Astrocyte (in vitro differentiated cells and primary cell): ENCODE measurements at places on chromosomes 1 and 21. TPM values are rescaled to one million over a fixed set of nuclear protein-coding genes. Genes with fewer than 3 reads are reported as not detected.
A peak's percentile ranks its signal among the peaks of the same experiment; 100 is the strongest.

EXO1 gene
- 2.9 and 3.8 TPM in 2 replicates for total RNA-seq

HSD3B1 gene
- 0.61 and 2.8 TPM in 2 replicates for total RNA-seq

GRCh38 chr1:151893176-151893924, 16.0 kb downstream of the THEM4 start:
- DNase-seq: no peak

- no peak for DNase-seq
Observed at GRCh38 chr1:213159376-213159775, 108.3 kb downstream of the RPS6KC1 start.

DNA sequence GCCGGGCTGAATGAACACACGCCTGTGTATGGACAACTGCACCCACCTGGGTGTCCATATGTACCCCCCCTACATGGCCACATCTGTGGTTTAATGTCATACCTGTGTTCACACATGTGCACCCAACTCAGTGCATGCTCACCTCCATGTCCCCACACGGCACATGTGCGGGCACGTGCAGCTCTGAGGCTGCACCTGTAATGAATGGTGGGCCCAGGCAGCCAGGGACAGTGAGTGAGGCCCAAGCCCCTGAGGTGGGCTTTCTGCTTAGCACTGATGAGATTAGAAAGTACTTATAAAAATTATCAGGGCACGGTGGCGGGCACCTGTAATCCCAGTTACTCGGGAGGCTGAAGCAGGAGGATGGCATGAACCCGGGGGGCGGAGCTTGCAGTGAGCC, 42.5 kb upstream of the CSF3R start:
- no peak for DNase-seq

CAPN2 gene
- 340 and 391 TPM in 2 replicates for total RNA-seq

AADACL4 gene
- total RNA-seq: not detected in 2 replicates

WNT4 gene
- 0.91 and 1.2 TPM in 2 replicates for total RNA-seq

- no peak for DNase-seq
Observed at GRCh38 chr1:189351960-189352359, 1125.7 kb downstream of the BRINP3 start.

DNA sequence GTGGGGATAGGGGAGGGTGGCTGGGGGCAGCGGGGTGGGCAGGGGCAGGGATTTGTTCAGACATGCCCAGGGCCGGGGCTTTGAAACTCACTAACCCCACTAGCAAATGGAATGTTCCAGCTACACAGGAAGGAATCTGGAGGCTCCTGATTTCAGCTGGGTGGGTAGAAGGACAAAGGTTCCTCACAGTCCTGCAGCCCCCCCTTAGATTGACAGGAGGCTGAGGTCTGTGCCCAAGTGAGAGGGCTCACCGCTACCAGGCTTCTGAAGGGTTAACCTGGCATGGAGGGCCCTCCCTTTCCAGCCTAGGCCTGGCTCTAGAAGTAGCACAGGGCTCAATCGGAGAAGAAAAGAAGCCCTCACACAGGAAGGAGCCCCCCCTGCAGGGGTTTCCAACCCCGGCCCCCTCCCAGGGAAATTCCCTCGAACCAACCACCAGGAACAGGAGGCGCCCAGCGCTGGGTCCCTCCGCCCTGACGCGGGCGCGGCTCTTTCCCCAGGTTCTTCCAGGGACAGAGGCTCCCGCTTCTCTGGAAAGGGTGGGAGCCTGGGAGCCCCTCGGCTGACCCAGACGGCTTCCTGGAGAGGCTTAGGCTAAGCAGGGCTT, 3.3 kb downstream of the EPHA2 start:
- peak; percentile 52 for DNase-seq

ANKRD35 gene
- total RNA-seq: 0.07 and 0.16 TPM in 2 replicates

GSTM5 gene
- not detected in 2 replicates for total RNA-seq

- no peak for DNase-seq
Observed at GRCh38 chr1:175689396-175689795, 54.0 kb downstream of the TNR start.

GRCh38 chr1:66388913-66389312, 145.0 kb upstream of the SGIP1 start:
- no peak for DNase-seq

OR2T33 gene
- total RNA-seq: not detected in 2 replicates

KCNK1 gene
- total RNA-seq: 5.7 and 6.0 TPM in 2 replicates

KRTCAP2 gene
- 161 TPM in 2 replicates for total RNA-seq

GRCh38 chr1:242093116-242093515, 94.2 kb upstream of the MAP1LC3C start:
- no peak for DNase-seq

DNA sequence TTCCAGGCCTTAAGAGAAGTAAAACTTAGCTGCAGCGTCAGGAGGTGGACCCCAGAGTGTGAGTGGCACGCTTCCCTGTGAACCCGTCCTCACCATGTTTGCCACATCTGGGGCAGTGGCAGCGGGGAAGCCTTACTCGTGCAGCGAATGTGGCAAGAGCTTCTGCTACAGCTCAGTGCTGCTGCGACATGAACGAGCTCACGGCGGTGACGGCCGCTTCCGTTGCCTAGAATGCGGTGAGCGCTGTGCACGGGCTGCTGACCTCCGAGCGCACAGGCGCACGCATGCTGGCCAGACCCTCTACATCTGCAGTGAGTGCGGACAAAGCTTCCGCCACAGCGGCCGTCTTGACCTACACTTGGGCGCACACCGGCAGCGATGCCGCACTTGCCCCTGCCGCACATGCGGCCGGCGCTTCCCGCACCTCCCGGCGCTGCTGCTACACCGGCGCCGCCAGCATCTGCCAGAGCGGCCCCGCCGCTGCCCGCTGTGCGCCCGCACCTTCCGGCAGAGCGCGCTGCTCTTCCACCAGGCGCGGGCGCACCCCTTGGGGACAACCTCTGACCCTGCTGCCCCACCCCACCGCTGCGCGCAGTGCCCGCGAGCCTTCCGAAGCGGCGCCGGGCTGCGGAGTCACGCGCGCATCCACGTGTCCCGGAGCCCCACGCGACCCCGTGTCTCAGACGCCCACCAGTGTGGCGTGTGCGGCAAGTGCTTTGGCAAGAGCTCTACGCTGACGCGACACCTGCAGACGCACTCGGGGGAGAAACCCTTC, 9.3 kb downstream of the ZNF672 start:
- no peak for DNase-seq

AMY2A gene
- not detected in 2 replicates for total RNA-seq

GRCh38 chr1:181187337-181188126, 99.0 kb downstream of the IER5 start:
- no peak for DNase-seq

- DNase-seq: peak; percentile 36
Observed at GRCh38 chr1:186082235-186082937, 292.7 kb downstream of the TPR start.

DNA sequence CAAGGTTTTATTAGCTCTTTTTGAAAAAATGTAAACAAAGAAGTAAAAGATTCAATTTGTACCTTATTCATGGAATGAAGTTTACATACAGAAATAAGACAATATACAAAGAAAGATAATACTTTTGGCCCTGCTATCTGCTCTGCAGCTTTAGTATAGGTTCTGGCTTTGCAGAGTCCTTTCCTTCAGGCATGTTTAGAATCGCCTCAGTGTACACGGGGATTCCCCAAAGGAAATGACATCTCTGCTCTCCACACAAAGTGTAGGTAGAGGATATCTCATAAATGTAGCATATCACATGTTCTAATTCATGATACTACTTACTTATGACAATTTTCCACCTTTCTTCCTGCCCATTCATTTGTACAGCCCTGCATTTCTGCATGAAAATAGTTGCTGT, 222.6 kb upstream of the DPYD start:
- DNase-seq: no peak

GRCh38 chr1:17970757-17971156, 136.8 kb upstream of the IGSF21 start:
- DNase-seq: no peak

DNA sequence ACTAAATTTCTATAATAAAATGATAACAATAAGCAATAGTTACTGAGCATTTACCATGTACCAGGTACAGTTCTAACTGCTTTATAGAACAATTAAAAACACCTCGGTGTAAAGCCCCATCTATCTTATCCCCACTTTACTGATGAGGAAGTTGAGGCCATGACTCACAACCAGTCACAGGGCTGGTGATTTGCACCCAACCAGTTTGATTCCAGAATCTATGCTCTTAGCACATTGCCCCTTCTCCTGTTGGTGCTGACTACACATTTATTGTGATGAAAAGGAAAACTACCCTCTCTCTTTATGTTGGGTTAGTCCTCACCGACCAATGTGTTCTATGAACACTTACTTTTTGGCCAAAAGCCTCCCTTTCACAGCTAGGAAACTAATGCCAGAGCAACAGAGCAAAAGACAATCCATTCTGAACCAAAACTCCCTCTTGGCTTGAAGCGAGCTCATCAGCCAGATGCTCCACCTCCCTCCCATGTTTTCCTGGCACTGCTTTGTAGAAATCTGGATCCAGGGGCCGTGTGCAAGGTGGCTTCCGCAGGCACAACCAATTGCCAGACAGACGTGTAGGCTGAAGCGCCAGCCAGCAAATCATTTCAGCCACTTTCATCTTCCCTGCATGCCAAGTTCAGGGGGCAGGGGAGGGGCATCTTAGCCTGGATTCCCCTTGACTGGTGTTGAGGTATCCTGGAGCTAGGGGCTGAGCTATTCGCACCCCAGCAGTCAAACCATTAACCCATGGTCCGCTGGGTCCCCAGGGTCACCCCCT, 32.0 kb upstream of the SLC30A1 start:
- DNase-seq: peak; percentile 65

DNA sequence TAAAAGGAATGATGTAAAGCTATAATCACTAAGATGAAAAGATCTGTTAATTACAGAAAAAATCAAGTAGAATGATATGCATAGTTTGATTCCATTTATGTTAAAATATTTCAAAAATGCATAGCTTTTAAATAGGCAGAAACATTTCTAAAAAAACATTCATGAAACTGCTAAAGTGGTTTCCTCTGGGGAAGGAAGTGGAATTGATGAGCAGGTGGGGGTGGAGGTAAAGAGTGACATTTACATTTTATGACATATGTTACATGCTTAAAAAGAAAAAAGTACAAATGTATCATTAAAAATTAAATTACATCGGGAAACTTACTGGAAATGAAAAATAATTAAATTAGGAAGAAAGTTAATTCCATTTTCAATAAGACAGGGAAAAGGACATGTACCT, 42.8 kb upstream of the JAK1 start:
- DNase-seq: no peak

GRCh38 chr1:178648151-178648550, 76.9 kb upstream of the RALGPS2 start:
- DNase-seq: no peak

- DNase-seq: no peak
Observed at GRCh38 chr1:173049322-173049633, 1.5 kb downstream of the TNFSF18 start.

FCRL5 gene
- not detected in 2 replicates for total RNA-seq

DNA sequence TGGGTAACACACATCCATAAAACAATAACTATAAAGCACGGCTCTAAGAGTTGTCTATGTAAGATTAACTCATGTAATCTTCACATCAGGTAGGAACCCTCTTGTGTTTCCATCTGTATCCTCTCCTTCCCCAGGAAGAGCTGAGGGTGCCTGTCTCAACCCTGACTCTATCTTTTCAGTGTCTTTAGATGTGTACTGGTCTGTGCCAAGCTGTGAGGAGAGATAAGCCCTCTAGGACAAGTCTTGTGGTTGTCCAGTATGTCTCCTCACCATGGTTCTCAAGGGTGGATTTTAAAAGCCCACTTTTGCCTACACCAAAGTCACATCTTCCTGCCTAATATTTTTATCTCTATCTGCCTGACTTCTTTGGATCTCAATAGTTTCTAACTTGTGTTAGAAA, 300.1 kb downstream of the KCNT2 start:
- no peak for DNase-seq

DNA sequence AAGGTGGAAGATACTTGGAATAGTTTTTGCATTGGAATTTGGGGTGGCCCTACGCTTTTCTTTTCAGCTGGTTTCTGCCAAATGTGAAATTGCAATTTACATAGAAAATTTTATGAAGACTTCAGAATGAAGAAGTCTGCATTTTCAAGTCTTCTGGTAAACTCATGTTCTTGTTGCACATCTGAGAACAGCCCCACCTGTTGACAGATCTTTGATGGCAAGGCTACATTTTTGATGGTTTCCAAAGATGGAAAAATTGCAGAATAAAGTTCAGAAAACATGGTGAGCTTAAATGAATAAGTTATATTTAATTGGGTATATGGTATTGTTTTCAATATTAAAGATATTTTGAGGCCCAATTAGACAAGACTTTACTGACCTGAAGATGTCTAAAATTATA, 25.4 kb downstream of the OLFM3 start:
- DNase-seq: no peak

DNA sequence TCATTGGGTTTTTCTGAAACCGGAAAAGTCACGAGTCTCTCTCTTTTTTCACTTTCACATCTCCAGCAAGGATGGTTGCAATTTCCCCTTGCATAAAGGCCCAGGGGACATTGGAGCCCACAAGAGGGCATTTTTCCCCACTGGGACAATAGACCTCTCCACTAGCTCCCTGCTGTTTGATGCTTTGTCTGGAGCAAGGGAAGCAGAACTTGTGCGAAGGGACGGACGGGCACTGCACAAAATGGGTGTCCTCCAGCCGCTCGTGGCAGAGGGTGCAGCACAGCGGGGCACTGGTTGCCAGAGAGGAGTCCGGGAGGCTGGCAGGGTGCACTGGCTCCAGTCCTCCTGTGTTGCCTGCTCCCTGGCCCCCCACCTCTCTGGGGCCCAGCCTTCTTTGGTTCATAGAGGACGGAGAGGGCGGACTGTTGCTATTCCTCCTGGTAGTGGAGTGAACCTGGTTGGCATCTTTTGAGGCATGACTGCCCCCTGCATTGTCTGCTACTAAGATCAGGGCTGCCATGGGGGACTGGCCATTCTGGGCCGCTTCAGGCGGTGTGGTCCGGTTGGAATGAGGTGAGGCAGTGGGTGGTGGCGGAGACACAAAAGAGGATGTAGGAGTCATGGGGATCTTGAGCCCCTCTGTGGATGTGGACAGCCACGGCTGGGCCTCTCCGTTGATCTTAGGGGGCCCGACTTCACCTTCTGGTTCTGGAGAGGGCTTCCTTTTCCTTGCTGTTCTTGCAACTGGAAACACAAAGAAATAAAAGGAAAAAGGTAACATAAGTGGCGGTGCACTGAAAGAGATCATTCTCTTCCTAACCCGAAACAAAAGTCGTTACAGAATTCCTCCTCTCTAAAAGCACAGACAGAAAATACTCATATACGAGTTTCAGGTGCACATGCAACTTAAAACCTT, 2.6 kb downstream of the IRF2BP2 start:
- DNase-seq: no peak

DNA sequence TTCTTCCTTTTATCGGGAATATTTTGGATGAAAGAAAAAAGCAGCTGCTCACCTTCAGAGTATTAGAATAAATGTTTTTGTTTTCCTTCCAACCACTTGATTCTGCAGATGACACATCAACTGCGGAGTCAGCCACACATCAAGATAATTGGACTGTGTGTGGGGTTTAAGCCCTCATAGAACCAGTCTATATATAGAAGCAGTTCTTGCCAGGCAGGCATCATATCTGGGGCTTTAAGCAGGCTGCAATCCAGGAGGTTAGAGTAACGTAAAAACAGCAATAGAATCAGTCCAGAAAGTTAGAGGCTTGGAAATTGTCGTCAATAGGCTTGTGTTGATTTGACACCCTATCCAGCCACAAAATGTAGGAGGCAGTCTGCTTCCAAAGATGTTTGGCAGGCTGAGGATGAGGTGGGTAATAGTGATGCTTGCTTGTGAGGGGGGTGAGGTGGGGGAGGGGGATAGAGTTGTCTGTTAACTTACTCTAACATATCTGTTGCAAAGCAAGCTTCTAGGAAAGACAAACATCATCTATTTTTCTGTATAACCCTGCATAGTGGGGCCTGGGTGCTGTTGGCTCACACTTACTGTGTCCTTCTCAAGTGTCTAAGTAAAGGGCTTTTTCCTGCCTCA, 64.8 kb downstream of the PEX14 start:
- DNase-seq: peak; percentile 81
